ENCODE measurements at places on chromosomes 6 and 20.

- H3K27me3 ChIP-seq: no peaks in the 10 kb centered on the region
- H3K36me3 ChIP-seq: peaks cover 23% of the 10 kb centered on the region
- DNase-seq: no peak
- H3K27ac ChIP-seq: no peak overlapping the region
- H3K4me1 ChIP-seq: peaks cover 50% of the 10 kb centered on the region
Measured at GRCh38 chr6:158028421-158028820, 46.8 kb downstream of the SYNJ2 start.

GRCh38 chr20:237929-238328 lies 10.9 kb downstream of the DEFB129 start:
- H3K4me3 ChIP-seq: peak overlapping the region; percentile 67
- DNase-seq: no peak
- H3K27me3 ChIP-seq: peaks cover 4% of the 10 kb centered on the region
- H3K36me3 ChIP-seq: no peaks in the 10 kb centered on the region

- no peaks in the 10 kb centered on the region for H3K27me3 ChIP-seq
- peak overlapping the region; percentile 24 for H3K4me3 ChIP-seq
- peak; percentile 52 for DNase-seq
- H3K36me3 ChIP-seq: no peaks in the 10 kb centered on the region
- H3K27ac ChIP-seq: peak overlapping the region; percentile 81
Measured at GRCh38 chr6:37155394-37156312, 14.3 kb upstream of the PIM1 start.

GRCh38 chr6:115882174-115882573 lies 178.5 kb downstream of the FRK start:
- no peaks in the 10 kb centered on the region for H3K36me3 ChIP-seq
- no peak overlapping the region for H3K27ac ChIP-seq
- no peaks in the 10 kb centered on the region for H3K27me3 ChIP-seq
- no peak overlapping the region for H3K4me3 ChIP-seq

- no peak overlapping the region for H3K4me3 ChIP-seq
- no peak overlapping the region for H3K27ac ChIP-seq
- no peaks in the 10 kb centered on the region for H3K27me3 ChIP-seq
- no peak for DNase-seq
- no peaks in the 10 kb centered on the region for H3K4me1 ChIP-seq
Measured at GRCh38 chr6:91483415-91484105, 896.7 kb upstream of the MAP3K7 start.

DNA sequence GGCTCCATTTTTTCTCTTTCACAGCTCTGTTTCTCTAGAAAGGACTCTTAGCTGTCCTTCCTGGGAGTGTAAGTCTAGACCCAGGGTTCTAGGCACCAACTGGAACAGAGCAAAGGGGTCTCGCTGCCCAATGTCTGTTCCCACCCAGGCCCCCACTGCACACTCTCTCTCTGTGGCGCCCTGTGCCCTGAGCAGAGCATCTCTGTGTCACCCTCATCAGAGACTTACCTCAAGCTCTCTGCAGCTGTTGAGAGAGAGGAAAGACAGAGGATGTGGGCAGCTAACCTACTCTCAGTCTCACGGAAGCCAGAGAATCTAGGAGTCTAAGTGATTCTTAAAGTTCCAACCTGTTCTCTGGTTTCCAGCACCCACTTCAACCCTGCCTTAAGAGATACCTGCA lies 9.5 kb downstream of the NCR2 start:
- peak; percentile 43 for DNase-seq
- peaks cover 4% of the 10 kb centered on the region for H3K36me3 ChIP-seq
- H3K27ac ChIP-seq: peak overlapping the region; percentile 61

DNA sequence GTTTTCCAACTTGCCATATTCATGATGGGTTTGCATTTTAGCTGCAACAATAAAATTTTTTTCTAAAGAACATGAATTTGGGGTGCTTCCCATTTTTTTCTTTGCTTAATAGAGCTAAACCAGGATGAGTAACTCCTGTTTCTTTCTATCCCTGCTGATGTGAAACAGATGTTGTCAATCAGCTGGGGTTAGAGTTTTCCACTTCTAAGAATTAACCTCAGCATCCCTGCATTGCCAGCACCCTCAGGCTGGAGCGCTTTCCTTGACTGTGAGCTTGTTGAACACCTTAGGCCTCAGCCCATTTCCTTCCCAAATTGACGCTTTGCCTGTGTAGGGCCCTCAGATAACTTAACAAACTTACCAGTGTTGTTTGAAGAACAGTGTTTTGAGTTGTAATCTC lies 74.5 kb downstream of the PTPN1 start:
- no peaks in the 10 kb centered on the region for H3K27me3 ChIP-seq
- peaks cover 4% of the 10 kb centered on the region for H3K4me1 ChIP-seq
- peaks cover 41% of the 10 kb centered on the region for H3K36me3 ChIP-seq
- no peak overlapping the region for H3K4me3 ChIP-seq
